ENCODE measurements at places on chromosomes 11 and 22.

- no peak for DNase-seq
Observed at GRCh38 chr11:24664399-24664798, 167.5 kb downstream of the LUZP2 start.

- no peak for DNase-seq
Observed at GRCh38 chr22:43092085-43092484, 2.9 kb upstream of the TTLL1 start.

- no peak for DNase-seq
Observed at GRCh38 chr11:34366522-34366921, 8.7 kb upstream of the ABTB2 start.

DNA sequence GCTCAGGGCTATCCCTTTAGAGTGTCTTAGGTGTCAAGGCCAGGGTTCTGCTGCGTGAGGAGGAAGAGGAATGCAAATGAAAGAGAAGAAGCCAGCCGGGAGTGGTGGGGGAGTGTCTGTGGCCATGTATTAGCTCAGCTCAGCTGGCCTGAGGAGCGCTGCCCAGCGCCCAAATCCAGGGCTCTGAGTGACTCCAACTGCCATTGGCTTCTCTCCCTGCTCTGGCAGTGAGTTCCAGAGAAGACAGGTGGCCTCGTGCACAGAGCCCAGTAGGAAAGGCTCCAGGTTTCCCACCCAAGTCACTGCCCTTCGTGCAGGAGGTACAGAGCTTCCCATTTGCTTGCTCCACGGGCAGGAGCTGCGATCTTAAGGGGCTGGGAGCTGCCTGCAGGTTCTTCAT lies 302.0 kb downstream of the KIRREL3 start:
- DNase-seq, result no peak

- no peak for DNase-seq
Observed at GRCh38 chr11:75047191-75047590, 49.5 kb downstream of the OR2AT4 start.

DNA sequence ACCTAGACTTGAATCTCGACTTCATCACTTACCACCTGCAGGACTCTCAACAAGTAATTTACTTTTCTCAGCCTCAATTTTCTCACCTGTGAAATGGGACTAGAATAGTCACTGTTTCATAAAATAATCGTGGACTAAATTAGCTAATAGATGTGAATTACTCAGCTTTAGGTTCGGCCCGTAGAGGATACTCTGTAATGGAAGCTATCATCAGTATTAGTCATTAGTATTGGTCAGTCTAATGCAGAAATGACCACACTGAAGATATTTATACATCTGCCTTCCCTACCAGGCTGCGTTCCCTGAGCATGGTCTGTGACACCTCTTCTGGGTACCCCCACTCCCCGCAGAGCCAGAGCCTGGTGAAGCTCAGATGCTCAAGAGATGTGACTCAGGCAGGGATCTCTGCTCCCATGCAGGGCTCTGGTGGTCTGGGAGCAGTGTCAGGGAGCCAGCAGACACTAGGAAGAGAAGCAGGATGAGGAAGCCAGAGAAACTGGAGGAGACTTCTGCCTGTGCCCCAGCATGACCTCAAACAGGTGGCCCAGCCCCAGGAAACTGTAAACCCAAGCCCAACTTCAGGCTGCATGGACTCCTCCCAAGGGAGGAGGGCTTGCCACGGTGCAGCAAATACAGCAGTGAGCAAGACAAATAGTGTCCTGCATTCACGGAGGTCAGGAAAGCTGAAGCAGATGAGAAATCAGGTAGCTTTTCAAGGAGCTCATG lies 88.0 kb upstream of the E2F8 start:
- DNase-seq, result no peak

DNA sequence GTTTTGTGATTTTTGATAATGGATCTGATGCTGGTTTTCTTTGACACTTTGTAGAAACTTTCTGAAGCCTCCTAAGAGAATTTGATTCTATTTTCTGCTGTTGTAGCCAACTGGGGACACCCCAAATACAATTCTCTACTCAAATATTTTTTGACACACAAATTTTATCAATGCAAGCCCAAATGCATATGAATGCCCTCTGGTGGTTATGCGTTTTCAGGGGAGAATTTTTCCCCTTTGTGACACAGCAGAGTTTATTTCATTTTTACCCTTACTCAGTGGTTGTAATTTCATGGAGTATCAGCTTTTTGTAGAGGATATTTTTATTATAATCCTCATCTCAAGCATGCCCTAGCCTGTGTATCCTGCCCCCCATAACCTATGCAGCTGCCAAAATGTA lies 44.7 kb upstream of the MTMR2 start:
- no peak for DNase-seq

GRCh38 chr11:50080256-50080655 lies 47.6 kb downstream of the OR4C45 start:
- DNase-seq, result no peak

DNA sequence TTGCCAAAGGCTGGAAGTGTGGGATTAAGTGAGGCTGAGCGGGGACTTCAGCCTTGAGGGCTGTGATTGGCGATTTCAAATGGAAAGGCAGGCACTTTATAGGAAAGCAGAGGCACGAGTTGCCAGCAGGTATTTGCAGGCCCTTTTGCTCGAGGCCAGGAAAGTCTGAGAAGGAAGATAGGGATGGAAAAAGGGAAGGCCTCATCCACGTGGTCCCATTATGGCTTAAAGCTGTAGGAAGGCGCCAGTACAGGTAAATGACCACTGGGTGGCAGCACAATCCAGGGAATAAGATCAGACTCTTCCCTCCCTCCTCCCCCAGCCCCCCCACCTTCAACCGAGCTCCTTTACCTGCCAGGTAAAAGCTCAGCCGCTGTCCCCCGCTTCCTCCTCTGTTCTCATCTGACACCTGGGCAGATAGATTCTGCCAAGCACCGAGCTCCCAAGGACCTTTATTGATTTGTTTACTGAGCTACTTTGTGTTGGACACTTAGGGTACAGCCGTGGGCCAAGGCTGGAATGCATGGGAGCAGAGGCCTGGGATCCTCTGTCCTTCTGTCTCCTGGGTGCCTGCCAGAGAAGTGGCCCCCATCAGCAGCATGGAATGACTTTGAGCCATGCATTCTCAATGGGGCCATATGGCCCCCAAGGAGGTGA lies 7.5 kb downstream of the P2RX3 start:
- peak; percentile 30 for DNase-seq

- DNase-seq, result no peak
Observed at GRCh38 chr22:50542416-50542927, 3.2 kb upstream of the KLHDC7B start.

GRCh38 chr11:72738199-72739141 lies 13.7 kb downstream of the ARAP1 start:
- no peak for DNase-seq

GRCh38 chr11:30724274-30724673 lies 138.1 kb upstream of the MPPED2 start:
- DNase-seq, result no peak

- peak; percentile 60 for DNase-seq
Observed at GRCh38 chr11:128624269-128625175, 37.2 kb upstream of the ETS1 start.

GRCh38 chr11:127919206-127920000 lies 668.0 kb downstream of the ETS1 start:
- no peak for DNase-seq

GRCh38 chr22:43272301-43272700 lies 70.9 kb downstream of the SCUBE1 start:
- no peak for DNase-seq

GRCh38 chr11:111735262-111736116 lies 30.7 kb downstream of the PPP2R1B start:
- no peak for DNase-seq

- peak; percentile 100 for DNase-seq
Observed at GRCh38 chr11:65546217-65546958, 11.8 kb downstream of the LTBP3 start.
